GM12864 (cell line): ENCODE measurements at places on chromosomes 13 and 19.

- no peak for DNase-seq
Observed at GRCh38 chr19:48836089-48837017, at the start of gene HSD17B14. TSS of gene HSD17B14 (minus strand) at chr19:48836491. CDS start at chr19:48836411, 80 bp downstream.

DNA sequence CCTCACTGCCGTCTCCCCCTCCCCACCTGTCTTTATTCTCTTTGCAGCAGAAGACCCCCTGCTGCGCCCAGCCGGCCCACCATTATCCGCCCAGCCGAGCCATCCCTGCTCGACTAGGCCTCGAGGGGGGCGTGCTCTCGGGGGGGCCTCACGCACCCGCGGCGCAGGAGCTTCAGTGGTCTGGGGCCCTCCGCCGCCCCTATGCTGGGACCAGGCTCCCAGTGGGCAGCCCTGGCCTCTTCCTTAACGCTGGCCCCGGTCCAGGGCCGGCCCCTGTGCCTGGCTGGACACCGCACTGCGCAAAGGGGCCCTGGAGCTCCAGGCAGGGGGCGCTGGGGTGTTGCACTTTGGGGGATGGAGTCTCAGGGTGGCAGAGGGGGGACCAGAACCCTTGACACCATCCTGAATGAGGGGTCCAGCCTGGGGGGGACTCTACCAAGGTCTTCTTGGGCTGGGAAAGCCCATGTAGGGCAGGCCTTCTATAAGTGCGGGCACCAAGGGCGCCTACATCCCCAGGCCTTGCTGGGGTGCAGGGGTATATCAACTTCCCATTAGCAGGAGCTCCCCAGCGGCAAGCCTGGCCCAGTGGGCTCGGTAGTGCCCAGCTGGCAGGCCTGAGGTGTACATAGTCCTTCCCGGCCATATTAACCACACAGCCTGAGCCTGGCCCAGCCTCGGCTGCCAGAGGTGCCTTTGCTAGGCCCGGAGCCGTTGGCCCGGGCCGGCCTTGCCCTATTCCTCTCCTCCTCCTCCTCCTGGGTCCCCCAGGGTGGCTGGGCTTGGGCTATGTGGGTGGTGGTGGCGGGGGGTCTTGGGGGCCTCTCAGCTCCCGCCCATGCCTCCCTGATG is 4.9 kb downstream of the TMED1 start:
- DNase-seq = no peak

GRCh38 chr13:110116072-110116487 is 190.9 kb downstream of the COL4A1 start:
- DNase-seq = no peak

- no peak for DNase-seq
Observed at GRCh38 chr19:5073153-5073844, 104.4 kb downstream of the KDM4B start.

- no peak for DNase-seq
Observed at GRCh38 chr19:35549174-35549788, 3.9 kb downstream of the TMEM147 start.

GRCh38 chr13:100330662-100331061 is 241.8 kb downstream of the PCCA start:
- DNase-seq = no peak

DNA sequence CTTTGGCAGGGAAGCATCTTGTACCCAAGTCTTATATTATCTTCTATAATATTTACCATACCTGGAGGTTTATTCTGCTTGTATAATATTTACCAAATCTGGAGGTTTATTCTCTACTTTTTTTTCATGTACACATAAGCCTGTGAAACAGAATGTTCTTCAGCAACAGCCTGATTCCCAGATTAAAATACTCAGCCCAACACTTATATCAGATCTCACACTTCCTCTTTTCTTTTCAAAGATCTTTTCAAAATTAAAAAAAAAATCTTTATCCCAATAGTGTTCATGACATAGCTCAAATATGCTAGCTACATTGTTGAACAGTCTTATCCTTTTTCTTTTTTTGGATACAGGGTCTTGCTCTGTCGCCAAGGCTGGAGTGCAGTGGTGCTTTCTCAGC is 300.7 kb downstream of the LMO7 start:
- no peak for DNase-seq

DNA sequence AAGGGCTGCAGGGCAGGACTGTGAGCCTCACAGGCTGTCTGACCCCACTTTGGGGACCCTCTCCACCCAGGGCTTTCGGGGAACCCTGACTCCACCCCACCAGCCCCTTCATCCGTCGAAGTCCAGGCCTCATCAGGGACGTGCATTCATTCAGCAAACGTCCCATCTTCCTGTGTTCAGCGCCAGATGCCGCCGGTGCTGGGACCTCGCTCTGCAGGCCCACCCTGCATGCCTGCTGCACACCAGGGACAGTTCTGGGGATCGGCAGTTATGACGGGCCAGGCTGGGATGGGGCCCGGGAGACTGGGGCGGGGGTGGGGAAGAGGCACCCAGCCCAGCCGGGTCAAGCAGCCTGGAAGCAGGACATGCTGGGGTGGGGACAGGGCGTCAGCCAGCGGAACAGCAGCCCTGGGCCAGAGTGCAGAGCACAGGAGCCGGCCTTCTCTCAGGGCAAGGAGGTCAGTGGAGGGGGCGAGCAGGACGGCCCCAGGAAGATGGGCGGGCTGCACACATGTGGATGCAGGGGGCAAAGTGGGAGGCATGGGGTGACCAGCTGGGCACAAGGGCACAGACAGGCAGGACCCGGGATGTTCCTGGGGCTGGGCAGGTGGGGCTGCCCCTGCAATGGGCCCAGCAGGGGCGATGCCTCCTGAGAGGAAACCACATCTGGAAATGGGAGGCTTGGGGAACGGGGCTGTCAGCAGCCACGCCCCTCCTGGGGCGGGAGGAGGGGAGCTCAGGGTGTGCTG is 5.1 kb downstream of the GAMT start:
- DNase-seq = no peak

DNA sequence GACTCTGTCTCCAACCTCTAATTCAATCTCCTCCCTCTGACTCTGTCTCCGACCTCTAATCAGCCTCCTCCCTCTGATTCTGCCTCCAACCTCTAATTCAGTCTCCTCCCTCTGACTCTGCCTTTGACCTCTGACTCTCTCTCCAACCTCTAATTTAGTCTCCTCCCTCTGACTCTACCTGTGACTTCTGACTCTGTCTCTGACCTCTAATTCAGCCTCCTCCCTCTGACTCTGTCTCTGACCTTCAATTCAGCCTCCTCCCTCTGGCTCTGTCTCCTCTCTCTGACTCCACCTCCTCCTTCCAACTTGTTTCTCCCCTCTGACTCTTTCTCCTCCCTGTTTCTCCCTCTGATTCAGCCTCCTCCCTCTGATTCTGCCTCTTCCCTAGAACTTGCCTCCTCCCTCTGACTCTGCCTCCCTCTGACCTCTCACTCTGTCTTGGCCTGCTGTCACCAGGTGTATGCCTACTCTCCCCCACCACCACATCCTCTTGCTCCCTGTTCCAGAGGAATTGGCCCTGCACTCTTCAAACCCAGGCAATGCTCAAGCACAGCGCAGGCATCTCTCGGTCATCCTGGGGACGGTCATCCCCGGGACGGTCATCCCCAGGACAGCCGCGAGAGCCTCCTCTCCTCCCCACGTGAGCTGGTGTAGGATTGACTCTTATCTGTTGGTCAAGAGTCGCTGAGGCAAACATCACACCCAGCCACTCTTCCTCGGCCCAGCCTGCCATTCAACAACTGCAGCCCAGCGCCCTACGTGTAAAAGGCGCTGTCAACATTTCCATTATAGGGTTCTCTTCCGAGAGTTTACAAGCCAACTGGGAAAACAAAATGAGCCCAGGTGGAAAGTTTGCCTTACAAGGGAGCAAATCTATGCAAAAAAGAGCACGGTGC is 60.2 kb downstream of the ZIC5 start:
- no peak for DNase-seq

DNA sequence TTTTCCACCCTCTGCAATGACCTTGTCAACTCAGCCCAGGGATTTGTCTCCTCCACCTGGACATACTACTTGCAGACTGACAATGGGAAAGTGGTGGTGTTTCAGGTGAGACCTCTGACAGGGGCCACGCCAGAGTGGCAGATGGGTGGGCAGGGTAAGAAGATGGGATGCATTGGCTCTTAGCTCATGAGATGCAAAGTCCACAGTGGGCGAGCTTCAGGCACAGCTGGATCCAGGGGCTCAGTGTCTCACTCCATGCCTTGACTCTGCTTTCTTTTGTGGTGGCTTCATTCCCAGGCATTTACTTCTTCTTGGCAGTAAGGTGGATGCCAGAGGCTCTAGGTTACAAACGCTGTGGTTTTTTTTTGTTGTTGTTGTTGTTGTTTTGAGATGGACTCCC is 3.4 kb downstream of the TMEM59L start:
- DNase-seq = no peak

DNA sequence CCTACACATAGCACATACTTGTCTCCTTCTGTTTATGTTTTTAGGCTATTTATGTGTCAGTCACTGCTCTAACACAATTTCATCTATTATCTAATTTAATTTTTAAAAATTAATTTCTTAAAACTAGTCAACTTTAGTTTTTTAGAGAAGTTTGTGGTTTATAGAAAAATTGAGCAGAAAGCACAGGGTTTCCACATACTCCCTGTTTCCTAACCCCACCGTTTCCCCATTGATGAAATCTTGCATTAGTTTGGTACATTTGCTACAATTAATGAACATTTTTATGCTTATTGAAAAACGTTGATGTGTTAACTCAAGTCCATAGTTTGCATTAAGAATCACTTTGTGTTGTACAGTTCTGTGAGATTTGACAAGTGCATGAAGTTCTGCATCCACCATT is 53.5 kb downstream of the TNFSF13B start:
- DNase-seq = no peak

DNA sequence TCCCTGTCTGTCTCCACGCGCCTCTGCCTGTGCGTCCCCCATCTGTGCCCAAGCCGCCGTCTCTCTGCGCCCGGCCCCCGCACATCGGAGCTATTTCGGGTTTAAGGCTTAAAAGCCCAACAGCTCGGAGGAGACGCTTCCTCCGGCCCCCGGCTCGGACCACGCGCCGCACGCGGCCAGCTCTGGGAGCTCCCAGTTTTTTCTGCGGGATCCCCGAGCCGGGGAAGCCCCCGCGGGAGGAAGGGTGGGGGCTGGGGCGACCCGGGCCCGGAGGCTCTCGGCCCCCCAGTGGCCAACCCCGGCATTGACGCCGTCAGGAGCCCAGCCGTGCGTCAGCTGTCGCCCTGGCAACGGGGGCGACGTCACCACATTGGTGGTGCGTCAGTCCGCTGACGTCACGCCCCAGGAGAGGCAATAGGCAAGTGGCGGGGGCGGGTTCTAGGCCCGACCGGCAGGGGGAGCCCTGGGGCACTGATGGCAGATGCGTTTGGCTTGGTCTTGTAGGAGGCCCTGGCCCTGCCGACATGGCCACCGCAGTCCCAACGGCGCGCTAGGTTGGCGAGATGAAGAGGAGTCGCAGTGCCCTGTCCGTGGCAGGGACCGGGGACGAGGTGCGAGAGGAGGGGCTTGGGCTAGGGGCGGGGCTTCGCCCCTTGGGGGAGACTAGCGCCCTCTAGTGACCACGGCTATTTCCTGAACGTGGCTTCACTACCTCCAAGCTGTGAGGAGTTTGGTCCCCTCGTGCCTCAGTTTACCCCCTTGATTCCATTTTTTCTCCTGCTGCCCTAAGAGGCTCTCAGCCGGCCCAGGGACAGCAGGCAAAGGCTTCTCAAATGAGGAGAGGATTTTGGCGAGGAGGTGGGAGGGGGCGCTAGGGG is 3.7 kb upstream of the PDE4A start:
- peak; percentile 77 for DNase-seq

DNA sequence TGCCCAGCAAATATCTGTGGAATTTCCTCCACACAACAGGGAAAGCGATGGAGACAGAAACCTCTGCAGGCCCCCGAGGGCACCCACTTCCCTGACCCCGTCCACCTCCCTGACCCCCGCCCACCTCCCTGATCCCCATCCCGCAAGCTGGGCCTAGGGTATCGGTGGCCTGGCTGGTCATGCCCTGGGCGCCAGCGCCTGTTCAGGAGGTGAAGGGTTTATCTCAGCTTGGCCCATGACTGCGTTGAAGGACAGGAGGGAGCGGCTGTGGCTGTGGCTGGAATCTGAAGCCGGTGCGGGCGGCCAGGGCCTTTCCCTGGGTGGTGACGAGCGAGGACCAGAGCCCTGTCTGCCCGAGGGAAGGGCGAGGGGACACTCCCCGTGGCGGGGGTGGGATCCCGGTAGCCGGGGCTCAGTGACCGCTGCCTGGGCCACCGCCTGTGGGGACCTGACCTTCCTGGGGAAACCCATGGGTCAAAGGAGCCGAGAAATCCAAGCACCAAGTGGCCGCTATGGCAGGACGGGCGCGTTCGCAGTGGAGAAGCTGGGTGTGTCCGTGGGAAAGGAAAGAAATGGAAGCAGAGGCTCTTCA is 20.7 kb downstream of the GAS6 start:
- DNase-seq = no peak

- no peak for DNase-seq
Observed at GRCh38 chr19:48292798-48293197, 22.9 kb downstream of the ZNF114 start.

- DNase-seq = no peak
Observed at GRCh38 chr13:74168263-74168675, 34.1 kb upstream of the KLF12 start.

DNA sequence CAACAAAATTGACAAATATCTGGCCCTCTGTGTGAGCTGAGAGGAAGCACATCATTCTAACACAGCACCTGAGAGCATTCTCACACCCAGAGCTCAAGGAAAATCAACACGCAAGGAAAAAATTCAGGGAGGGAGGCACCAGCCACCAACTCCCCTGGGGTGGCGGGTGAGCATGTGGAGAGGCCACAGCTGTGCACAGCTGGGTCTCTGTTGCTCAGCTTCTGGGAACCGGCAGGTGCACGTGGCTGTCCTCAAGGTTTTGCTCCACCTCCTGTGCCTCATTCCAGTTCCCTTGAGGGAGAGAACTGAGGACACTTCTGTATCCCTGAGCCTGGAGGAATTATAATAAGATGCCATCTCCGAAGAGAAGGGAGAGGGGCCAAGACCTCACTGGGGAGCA is 134.0 kb downstream of the USP12 start:
- no peak for DNase-seq

DNA sequence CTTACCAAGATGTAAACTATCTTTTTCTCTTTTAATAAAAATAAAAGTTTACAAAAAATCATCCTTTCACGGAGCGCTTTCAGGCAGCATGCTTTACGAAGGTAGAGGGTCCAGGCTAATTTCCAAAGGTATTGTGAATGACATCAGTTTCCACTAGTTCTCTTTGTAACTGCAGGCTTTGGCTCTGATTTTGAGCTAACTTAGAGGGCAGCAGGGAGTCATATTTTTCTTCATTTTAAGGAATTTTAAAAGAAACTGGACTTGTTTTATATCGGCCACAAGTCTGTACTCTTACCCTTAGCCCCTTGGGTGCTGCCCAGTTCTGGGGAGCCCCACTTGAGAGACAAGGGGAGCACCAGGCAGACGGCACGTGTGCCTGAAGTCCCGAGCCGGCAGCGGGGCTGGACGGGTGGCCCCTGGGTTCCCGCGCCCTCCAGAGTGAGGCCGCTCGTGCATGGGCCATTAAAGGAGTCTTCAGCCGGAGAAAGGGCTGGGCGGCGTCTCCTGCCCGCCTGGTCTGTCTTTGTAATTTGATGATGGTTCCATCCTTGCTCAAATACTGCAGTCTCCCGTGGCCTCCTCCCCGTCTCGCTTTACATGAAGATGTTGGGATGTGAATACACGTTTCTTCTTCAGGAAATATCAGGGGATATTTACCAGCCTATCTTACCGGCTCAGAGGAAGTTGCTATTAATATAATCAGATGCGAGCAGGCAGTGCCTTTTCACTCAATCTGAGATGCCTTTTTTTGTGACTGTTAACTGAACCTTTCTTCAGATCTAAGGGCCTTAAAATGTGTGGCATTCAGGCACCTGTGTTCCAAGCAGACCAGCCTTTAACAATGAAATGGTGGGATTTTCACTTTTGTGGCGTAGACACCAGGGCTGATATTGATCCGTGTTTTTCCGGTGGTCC is 67.4 kb downstream of the GGACT start:
- no peak for DNase-seq

- DNase-seq = no peak
Observed at GRCh38 chr13:42807241-42807640, 25.9 kb downstream of the FAM216B start.
